ENCODE measurements at places on chromosomes 4 and X. TPM values are rescaled to one million over a fixed set of nuclear protein-coding genes. Genes with fewer than 3 reads are reported as not detected.

Gene OTC
- total RNA-seq = not detected

Gene CXorf38
- total RNA-seq = 17.6 TPM

Gene LYAR
- total RNA-seq = 38.6 TPM

Gene SPANXN3
- total RNA-seq = not detected

Gene NDUFA1
- total RNA-seq = 119 TPM

Gene IL3RA
- total RNA-seq = 21.1 TPM

Measured in GM12878 (cell line).